ENCODE measurements at places on chromosomes 4 and X.

DNA sequence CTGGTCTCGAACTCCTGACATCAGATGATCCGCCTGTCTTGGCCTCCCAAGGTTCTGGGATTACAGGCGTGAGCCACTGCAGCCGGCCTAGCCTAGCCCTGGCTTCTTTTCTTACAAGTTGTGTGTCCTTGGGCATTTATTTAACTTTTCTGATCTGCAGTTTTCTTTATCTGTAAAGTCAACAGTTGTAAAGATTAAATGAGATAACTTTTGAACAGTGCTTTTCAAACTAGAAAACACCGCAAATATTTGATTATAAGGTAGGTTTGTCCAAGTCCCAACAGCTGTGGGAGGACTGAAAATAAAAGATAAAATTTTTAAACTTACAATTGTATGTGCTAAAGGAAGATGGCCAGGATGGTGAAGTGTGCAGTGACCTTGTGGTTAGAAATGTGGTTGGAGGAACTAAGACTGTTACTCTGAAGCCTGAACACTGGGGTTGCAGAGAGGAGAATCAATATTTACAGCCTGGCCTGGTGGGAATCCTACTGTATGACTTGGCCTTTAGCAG, 44.8 kb downstream of the GSX2 start:
- DNase-seq = peak; percentile 12
- H3K27me3 ChIP-seq = no peaks in the 10 kb centered on the region
- no peak overlapping the region for H3K4me3 ChIP-seq
- no peaks in the 10 kb centered on the region for H3K36me3 ChIP-seq

- no peaks in the 10 kb centered on the region for H3K27me3 ChIP-seq
- H3K4me1 ChIP-seq = no peaks in the 10 kb centered on the region
- H3K36me3 ChIP-seq = no peaks in the 10 kb centered on the region
Observed at GRCh38 chrX:78574306-78574705, 84.8 kb downstream of the RTL3 start.

DNA sequence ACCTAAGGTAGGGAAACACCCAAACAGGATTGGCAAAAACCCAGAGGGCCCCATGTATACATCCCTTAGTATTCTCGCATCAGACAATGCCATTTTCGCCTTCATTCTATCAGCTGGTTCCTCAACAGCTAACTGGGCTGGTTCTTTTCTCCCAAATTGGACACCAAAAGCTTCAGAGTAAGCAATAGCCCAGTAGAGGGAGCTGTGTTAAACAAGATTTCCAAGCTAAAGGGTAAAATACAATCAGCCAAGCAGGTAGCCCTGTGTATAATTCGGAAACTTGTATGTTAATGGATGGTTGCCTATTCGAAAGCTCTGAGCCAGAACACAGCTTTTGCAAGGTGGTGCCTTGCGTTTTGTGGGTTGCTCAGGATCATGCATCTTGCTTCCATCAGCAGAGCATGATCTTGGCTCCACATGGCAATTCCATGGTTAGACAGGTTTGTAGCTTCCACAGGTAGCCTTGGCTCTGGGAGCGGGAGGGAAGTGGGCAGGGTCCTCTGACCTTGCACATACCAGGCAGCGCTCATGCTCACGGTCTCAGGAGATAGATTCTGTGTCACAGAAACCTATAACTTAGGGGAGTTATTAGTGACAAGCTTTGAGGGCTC, 115.2 kb upstream of the LNX1 start:
- H3K27ac ChIP-seq = no peak overlapping the region
- H3K27me3 ChIP-seq = no peaks in the 10 kb centered on the region
- no peak overlapping the region for H3K4me3 ChIP-seq

DNA sequence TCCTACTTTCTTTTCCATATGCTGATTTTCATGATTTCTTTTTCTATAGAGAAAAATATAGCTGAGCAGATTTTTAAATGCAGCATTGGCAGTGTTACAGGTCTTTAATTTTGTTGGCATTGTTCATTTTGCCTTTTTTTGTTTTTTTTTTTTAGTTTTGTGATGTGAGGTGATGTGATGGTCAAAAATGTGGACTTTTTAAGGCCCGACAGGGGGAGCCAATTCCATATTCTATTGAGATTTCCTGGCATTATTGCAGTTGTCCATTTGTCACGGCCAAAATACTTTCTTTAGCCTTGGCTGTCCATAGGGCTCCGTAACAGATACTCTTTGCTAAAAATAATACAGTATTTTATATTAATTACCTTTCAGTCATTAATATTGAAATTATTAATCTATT, 47.8 kb downstream of the SLIT2 start:
- no peaks in the 10 kb centered on the region for H3K27me3 ChIP-seq
- H3K4me3 ChIP-seq = no peak overlapping the region
- no peak overlapping the region for H3K27ac ChIP-seq
- peak; percentile 76 for DNase-seq
- peaks cover 5% of the 10 kb centered on the region for H3K4me1 ChIP-seq
- H3K36me3 ChIP-seq = no peaks in the 10 kb centered on the region

DNA sequence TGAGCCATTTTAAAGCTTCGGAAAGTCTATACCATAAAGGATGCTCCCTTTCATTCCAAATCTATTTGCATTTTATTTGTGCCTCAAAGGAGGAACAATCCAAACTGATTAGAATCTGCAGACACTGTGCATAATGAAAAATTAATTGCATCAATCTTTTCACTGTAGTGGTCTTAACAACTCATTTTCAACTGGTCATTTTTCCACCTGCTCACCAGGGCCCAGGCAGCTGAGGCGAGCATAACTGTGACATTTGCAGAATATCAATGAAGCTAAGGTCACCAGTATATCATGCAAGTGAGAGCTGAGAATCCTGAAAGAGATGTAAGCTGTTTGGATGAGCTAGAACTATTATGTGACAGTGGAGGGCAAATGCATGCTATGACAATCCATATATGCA, 387.3 kb upstream of the TECRL start:
- no peaks in the 10 kb centered on the region for H3K4me1 ChIP-seq
- H3K36me3 ChIP-seq = no peaks in the 10 kb centered on the region
- no peaks in the 10 kb centered on the region for H3K27me3 ChIP-seq
- DNase-seq = no peak
- no peak overlapping the region for H3K27ac ChIP-seq

- no peak overlapping the region for H3K4me3 ChIP-seq
- no peaks in the 10 kb centered on the region for H3K36me3 ChIP-seq
- no peaks in the 10 kb centered on the region for H3K27me3 ChIP-seq
- peaks cover 11% of the 10 kb centered on the region for H3K4me1 ChIP-seq
Observed at GRCh38 chr4:55069248-55069647, 56.1 kb downstream of the KDR start.

GRCh38 chrX:97685753-97686152, 802.0 kb downstream of the RPA4 start:
- H3K27me3 ChIP-seq = no peaks in the 10 kb centered on the region
- H3K27ac ChIP-seq = no peak overlapping the region
- H3K4me1 ChIP-seq = no peaks in the 10 kb centered on the region
- peak; percentile 61 for DNase-seq

DNA sequence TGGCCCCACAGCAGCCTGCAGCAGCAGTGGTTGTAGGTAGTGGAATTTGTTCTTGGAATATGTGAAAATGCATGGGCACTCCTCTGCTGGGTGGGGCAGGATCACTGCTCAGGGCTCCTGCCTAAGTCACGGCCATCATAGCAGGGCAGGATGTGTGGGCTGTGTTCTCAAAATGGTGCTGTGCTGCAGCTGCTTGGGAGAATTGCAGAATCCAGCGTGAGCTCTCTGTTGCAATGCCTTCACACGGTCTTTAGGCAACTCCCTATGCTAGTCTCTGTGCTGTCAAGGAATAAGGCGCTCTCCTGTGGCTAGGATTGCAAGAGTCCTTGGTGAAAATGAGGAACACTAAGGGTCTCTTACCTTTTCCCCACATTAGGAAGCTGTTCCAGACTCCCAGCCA, 42.9 kb downstream of the F8 start:
- H3K36me3 ChIP-seq = no peaks in the 10 kb centered on the region
- DNase-seq = no peak
- H3K27ac ChIP-seq = no peak overlapping the region
- no peaks in the 10 kb centered on the region for H3K4me1 ChIP-seq
- no peaks in the 10 kb centered on the region for H3K27me3 ChIP-seq

GRCh38 chr4:126440297-126440696, 1125.5 kb downstream of the FAT4 start:
- H3K27me3 ChIP-seq = no peaks in the 10 kb centered on the region
- no peaks in the 10 kb centered on the region for H3K36me3 ChIP-seq
- DNase-seq = no peak
- H3K4me1 ChIP-seq = no peaks in the 10 kb centered on the region
- H3K27ac ChIP-seq = no peak overlapping the region

DNA sequence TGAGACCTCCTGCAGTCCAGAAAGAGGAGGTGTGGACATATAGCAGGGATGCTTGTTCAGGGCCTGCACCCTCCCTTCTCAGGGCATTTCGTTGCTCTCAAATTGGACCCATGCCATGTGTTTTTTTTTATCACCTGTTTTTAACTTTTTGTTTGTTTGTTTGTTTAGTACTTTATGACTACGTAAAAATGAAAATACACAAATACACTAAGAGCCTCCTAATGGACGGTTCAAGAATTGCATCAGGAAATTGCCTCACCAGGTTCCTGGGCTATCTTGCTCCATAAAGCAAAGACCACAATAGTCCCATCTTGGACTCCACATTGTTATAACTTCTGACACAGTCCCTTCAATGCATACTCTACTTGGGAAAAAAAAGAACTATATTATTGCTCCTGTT, 1685.9 kb upstream of the TENM3 start:
- no peaks in the 10 kb centered on the region for H3K27me3 ChIP-seq
- H3K27ac ChIP-seq = no peak overlapping the region
- no peaks in the 10 kb centered on the region for H3K36me3 ChIP-seq
- H3K4me1 ChIP-seq = no peaks in the 10 kb centered on the region
- no peak overlapping the region for H3K4me3 ChIP-seq
- no peak for DNase-seq

DNA sequence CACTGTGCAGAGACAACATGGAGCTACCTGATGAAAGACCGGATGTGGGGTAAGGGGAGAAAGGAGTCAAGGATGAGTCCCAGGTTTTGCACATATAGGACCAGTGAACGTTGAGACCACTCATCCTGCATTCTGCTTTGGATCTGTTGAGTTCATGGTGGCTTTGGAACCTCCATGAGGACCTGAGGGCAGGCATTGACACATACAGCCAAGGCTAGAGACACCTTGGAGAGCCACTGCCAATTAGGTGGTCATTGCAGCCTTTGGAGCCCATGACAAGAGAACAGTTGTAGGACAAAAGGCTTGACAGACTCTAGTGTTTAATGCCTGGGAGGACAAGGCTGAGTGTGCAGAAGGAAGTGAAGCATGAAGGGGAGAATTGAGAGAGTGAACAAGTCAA, 87.9 kb downstream of the STK32B start:
- H3K4me3 ChIP-seq = no peak overlapping the region
- no peaks in the 10 kb centered on the region for H3K27me3 ChIP-seq
- H3K4me1 ChIP-seq = no peaks in the 10 kb centered on the region
- no peak overlapping the region for H3K27ac ChIP-seq

DNA sequence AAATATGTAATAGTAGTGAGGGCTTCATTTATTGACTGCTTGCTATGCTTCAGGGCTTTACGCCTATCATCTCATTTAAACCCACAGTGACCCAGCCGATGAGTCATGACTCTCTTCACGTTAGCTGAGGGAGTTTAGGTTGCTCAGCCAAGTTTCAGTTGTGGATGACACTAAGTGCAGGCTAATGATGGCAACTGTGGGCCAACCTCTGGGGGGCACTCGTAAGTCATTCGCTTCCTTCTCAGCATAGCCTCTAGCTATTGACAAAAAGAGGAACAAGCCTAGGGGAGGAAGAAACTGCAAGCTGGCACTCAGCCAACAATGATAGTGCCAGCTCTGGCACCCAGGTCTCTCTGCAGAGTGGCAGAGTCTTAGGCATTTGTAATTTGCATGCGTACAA, 325.0 kb downstream of the ARHGAP10 start:
- no peak overlapping the region for H3K4me3 ChIP-seq
- H3K36me3 ChIP-seq = no peaks in the 10 kb centered on the region
- no peaks in the 10 kb centered on the region for H3K4me1 ChIP-seq
- DNase-seq = no peak
- H3K27me3 ChIP-seq = no peaks in the 10 kb centered on the region

DNA sequence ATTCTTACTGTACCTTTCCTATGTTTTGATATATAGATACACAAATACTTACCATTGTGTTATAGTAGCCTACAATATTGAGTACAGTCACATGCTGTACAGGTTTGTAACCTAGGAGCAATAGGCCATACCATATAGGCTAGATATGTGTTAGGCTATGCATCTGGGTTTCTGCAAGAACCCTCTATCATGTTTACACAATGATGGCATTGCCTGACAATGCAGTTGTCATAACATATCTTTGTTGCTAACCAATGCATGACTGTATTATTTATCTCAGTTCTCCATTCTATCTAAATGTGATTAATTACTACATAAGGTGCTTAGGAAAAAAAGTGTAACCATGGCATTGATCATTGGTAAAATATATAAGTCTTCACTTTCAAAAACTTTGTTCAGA, 10.0 kb upstream of the SPCS3 start:
- H3K4me3 ChIP-seq = no peak overlapping the region
- no peak overlapping the region for H3K27ac ChIP-seq
- no peaks in the 10 kb centered on the region for H3K36me3 ChIP-seq
- DNase-seq = no peak
- no peaks in the 10 kb centered on the region for H3K27me3 ChIP-seq
- no peaks in the 10 kb centered on the region for H3K4me1 ChIP-seq

GRCh38 chrX:128870361-128870760, 652.9 kb downstream of the SMARCA1 start:
- H3K4me3 ChIP-seq = no peak overlapping the region
- no peak overlapping the region for H3K27ac ChIP-seq
- no peaks in the 10 kb centered on the region for H3K4me1 ChIP-seq
- DNase-seq = no peak
- H3K36me3 ChIP-seq = no peaks in the 10 kb centered on the region

- no peaks in the 10 kb centered on the region for H3K36me3 ChIP-seq
- peak within 1 kb of the TSS; percentile 84 for H3K27ac ChIP-seq
- DNase-seq = peak; percentile 73
- no peaks in the 10 kb centered on the region for H3K27me3 ChIP-seq
- H3K4me1 ChIP-seq = no peaks in the 10 kb centered on the region
Observed at GRCh38 chrX:63784902-63785707, at the start of gene ARHGEF9. TSS of gene ARHGEF9 (minus strand) at chrX:63785214. CDS start at chrX:63785145, 69 bp downstream.

DNA sequence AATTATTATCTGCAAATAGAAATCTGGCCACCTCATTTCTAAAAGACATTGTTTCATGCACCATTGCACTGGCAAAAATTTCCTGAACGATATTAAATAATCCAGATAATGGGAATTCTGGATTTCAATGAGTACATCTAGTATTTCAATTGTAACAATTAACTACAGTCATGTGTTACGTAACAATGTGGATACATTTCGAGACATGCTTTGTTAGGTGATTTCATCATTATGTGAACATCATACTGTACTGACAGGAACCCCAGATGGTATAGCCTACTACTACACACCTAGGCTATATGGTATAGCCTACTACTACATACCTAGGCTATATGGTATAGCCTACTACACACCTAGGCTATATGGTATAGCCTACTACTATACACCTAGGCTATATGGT, 14.8 kb downstream of the LAMTOR3 start:
- H3K4me1 ChIP-seq = no peaks in the 10 kb centered on the region
- no peaks in the 10 kb centered on the region for H3K27me3 ChIP-seq
- peaks cover 27% of the 10 kb centered on the region for H3K36me3 ChIP-seq
- no peak overlapping the region for H3K4me3 ChIP-seq
- DNase-seq = no peak
